ENCODE measurements at places on chromosomes 6 and 20. TPM values are rescaled to one million over a fixed set of nuclear protein-coding genes. Genes with fewer than 3 reads are reported as not detected.

GRCh38 chr6:170038708-170039107 is 252.2 kb downstream of the DLL1 start:
- DNase-seq: no peak

DNA sequence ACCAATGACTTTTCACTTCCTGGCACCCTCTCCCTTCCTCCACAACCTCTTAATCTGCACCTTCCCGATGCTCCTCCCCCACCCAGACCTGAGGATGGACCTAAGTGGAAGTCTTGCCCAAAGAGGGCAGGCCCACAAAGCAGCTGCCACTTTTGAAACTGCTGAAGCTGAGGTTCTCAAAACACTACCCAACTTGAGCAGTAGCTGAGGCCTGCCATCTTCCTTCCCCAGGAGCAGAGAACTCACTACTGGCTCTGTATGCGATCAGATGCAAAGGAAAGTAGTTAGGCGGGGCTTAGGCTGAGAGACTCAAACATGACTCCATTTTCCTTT is 1.5 kb downstream of the HM13 start:
- no peak for DNase-seq

DNA sequence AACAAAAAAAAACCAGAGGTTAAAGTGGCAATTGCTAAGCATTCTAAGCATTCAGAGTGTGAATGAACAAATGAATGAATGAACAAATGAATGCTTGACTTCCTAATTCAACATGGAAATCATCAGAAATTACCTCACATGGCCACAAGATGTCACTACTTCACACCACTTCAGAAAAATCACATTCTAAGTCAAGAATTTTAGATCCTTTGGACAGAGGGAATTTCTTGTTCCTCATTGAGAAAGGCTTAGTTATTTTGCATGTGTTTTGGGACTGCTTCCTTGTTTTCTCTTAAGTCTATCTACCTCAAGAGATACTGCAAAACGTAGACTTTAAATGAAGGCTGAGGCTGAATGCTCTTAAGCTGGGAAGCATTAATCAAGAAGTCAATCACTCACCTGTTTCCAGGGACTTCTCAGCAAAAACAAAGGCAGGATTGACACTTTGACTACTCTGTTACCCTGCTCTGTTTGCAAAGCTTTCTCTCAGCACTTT is 120.2 kb downstream of the MBOAT1 start:
- DNase-seq: peak; percentile 44

Gene PCK1
- 2.8 TPM for polyA plus RNA-seq
